ENCODE measurements at places on chromosomes 5 and 9.

- no peak for DNase-seq
These were observed 388.1 kb upstream of the ACO1 start for GRCh38 chr9:31996331-31996730.

DNA sequence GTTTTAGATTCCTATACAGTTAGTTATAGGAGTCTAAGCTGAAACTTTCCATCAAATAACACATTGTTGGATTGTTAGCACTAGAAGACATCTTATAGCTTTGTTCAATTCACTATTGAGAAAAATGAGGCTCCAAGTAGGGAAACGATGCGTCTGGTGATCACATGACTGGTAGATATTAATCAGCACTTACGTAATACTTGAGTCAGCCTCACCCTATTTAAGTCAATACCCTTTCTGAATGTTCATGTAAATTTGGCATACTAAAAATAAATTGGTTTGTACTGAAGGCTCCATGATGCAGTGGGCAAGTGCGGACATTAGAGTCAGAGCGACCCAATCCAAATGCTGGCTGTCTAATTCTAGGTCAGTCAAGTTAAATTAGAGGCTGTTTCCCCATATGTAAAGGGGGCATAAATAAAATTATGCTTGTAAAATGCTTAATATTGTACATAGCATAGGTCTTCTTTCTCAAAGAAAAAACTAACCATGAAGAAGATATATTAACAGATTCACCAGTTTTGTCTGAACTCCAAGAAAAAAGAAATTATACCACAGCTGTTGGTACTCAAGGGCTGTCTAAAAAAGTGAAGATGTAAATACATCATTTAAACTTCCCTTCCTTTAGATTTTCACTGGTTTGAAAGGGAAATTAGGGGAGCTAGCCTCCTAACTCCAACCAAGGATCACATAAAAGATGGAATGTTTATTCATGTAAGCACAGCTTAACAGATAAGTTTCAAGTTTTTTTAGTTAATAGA lies 406.6 kb upstream of the TLE4 start:
- DNase-seq, result no peak

DNA sequence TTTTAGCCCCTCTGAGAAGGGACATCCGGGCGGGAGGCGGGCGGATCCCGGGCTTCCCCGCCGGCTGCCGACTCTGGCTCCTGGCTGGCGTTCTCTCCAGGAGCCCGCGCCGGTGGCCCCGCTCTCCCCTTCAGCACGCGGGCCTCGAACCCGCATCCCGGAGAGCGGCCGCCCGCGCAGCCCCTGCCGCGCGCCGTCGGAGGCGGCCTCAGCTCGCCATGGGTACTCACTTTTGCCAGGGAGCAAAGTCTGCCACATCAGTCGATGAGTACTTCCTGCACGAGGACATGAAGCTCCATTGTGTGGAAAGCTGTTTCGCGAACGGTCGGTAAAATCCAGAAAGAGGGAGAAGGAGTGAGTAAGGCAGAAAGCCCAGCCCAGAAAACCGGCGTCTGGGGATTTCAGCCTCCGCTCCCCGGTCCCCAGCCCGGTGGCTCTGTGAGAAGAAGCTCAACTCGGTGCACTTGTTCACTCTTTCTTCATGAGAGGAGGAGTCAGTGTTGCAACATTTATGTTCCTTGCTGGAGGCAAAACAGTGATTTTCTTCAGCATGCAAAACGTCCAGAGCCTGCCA lies at the start of gene PRLR:
Gene PRLR (minus strand): TSS at position 450 of the 574 bp plus-strand sequence. CDS start 140,867 bp downstream, outside the sequence.
- DNase-seq, result no peak

GRCh38 chr5:126104951-126105350 lies 318.3 kb upstream of the GRAMD2B start:
- DNase-seq, result no peak

GRCh38 chr5:132267931-132268768 lies 10.7 kb downstream of the PDLIM4 start:
- no peak for DNase-seq

DNA sequence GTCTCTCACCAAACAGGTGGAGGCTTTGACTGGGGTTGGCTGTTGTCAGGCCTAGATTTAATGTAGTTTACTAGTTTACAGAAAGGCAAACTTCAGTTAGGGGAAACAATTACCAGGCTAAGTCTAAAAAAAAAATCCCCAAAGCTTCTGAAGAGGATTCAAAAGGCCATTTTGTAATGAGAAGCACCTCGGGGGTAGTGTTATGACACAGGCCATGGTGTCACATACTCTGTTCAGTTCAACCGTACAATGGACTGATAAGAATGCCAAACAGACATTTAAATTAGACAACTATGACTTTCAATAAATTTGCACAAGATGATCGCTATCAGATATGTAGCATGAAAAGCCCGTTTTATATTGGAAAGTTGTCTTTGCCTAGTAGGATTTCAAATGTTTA lies 120.1 kb upstream of the PCA3 start:
- no peak for DNase-seq

All from stimulated activated CD4-positive, alpha-beta T cell treated with anti-CD3 and anti-CD28 coated beads, Interleukin-4, amount 100 ng/mL, for 4 hours (primary cell).